ENCODE measurements at places on chromosomes 2 and 18.

- DNase-seq: no peak
Measured at GRCh38 chr2:220660277-220661145, 911.6 kb downstream of the EPHA4 start.

GRCh38 chr18:31199190-31199769 lies 36.6 kb upstream of the DSC1 start:
- DNase-seq: no peak

DNA sequence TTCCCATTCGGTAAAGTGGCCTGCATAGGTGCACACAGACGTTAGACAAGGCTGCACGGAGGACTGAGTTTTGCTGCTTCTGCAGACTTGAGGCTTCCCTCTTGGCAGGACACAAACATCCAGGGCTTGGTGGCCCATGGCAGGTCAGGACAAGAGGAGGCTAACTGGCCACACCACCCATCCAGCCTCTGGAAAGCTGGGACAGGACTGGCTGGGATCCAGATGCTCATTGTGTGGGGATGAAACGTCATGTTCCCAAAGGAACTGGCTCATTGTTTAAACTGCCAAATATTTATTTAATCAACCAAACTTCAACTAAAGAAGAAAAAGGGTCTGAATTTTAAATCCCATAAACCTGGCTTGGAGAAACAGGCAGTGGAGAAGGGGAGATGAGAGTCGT lies 239.1 kb upstream of the EPAS1 start:
- DNase-seq: no peak

GRCh38 chr2:170953941-170954340 lies 24.9 kb downstream of the GORASP2 start:
- DNase-seq: no peak

DNA sequence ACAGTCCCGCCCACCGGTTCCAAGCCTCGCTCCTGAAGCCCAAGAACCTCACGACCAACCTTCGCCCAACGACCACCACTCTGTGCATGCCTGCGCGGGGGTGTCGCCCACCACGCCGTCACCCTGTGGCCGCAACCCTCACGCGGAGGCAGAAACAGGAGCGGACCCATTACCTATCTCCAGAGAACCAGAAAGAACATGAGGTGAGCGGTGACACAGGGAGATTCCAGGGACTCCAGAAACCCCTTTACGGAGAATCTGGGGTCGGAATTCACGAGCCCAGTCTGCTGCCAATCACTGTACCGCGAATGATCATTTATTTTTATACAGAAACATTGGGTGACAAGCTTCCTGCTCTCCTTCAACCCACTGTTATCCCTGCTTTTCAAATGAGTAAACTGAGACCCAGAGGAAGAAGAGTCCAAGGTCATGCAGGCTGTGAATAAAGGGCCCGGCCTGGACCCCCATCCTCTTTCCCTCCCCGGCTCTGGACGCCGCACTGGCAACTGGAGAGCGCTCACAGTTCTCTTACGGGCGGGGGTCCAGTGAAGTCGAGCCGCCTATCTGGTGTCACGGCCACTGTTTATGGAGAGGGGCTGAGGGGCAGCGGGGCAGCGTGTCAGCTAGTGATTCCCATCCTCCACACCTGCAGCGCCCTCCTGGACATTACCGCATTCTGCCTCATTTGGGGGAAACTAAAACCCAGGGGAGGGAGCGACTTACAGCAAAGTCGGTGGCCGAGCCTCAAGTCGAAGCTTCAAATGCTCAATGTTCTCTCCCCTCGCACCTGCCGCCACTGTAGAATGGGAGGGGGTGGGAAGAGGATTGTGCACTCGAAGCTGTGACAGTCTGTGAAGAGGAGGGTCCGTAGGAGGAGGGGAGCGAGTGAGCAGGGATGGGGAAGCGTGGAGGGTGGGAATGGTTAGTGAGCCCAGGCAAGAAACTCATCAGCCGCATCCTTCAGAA lies 723 bp upstream of the SLC30A3 start:
- DNase-seq: peak; percentile 12

- DNase-seq: no peak
Measured at GRCh38 chr18:57026316-57026715, 120.6 kb upstream of the BOD1L2 start.

DNA sequence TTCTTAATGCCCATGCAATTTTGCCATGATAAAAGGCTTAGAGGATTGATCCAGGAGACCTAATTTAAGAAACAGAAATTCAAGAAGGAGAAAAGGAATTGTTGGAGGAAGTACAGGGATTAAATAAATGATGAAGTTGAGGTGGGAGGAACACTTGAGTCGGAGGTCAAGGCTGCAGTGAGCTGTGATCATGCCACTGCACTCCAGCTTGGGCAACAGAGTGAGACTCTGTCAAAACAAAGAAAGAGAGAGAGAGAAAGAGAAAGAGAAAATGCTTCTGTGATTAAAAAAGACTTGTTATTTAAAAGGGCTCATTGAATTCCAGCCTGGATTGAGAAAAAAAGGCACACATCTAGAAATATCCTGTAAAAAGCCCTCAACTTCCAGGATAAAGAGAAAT lies 123.2 kb downstream of the B3GNT2 start:
- DNase-seq: no peak

GRCh38 chr2:16665748-16666448 lies at the start of gene CYRIA:
Gene CYRIA, minus strand, starts transcription at chr2:16665834. Its CDS starts 77,715 bp downstream, at chr2:16588119.
- peak; percentile 58 for DNase-seq

- DNase-seq: no peak
Measured at GRCh38 chr2:35591886-35592285, 763.7 kb upstream of the CRIM1 start.

DNA sequence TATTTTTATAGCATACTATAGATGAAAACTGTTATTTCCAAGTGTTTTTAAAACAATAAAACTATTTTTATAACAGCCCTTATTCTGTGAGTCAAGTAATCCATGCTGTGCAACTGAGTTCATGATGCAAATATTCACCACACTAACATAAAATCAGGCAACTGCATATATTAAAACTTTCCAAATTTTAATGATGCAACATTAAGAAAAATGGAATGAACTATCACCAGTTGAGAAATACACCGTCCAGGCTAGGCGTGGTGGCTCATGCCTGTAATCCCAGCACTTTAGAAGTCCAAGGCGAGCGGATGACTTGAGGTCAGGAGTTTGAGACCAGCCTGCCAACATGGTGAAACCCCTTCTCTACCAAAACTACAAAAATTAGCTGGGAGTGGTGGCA lies 114.5 kb downstream of the CDH2 start:
- DNase-seq: no peak

- DNase-seq: no peak
Measured at GRCh38 chr2:241770185-241770935, 6.3 kb upstream of the GAL3ST2 start.

- no peak for DNase-seq
Measured at GRCh38 chr2:42964439-42965083, 172.2 kb upstream of the HAAO start.

- no peak for DNase-seq
Measured at GRCh38 chr2:117832905-117833613, 18.6 kb downstream of the DDX18 start.

DNA sequence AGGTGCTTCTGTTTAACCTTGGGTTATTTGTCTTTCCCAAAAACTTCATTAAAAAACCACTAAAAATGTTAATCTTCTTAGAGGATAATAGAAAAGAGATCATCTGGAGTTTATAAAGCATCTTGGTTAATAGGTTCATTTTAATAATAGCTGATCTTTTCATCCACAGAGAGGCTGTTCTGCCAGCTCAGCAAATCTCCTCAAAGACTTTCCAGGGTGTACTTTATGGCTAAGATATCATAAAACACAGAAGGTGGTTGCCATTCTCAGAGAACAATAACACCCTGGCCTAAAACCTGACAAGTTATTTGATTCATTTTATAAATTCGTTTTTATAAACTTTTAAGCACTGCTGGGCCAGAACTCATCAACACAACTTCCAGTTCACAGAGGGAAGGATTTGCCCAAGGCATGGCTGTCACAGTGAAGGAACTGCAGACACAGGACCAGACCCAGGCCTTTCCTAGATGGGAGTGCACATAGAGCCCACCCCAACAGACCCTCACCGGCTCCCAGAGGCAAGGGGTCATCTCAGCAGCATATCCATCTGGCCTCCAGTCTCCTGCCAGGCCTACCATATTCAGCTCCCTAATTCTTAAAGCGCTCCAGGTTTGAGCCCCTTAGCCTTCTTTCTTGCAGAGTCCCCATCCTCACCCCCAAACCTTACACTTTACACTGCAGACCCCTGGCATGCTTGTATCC lies 203.4 kb upstream of the RAB6C start:
- no peak for DNase-seq

GRCh38 chr18:23210526-23210925 lies 75.2 kb downstream of the CABLES1 start:
- no peak for DNase-seq

DNA sequence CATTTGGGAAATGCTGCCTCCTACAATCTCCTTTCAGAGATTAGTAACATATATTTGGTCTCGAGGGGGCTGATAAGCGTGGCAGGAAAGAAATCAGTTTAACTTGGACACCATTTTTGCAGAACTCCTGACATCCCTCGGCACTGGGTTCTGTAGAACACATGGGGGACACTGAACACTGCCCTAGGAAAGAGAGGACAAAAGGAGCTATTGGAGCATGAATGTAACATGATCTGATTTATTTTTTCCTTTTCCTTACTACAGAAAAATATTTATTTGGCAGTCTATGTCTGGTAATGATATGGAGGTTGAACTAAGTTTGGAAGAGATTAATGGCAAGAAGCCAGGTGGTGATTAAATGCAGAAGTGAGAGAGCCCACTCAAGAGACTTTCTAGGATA lies 153.8 kb downstream of the AFF3 start:
- DNase-seq: no peak

DNA sequence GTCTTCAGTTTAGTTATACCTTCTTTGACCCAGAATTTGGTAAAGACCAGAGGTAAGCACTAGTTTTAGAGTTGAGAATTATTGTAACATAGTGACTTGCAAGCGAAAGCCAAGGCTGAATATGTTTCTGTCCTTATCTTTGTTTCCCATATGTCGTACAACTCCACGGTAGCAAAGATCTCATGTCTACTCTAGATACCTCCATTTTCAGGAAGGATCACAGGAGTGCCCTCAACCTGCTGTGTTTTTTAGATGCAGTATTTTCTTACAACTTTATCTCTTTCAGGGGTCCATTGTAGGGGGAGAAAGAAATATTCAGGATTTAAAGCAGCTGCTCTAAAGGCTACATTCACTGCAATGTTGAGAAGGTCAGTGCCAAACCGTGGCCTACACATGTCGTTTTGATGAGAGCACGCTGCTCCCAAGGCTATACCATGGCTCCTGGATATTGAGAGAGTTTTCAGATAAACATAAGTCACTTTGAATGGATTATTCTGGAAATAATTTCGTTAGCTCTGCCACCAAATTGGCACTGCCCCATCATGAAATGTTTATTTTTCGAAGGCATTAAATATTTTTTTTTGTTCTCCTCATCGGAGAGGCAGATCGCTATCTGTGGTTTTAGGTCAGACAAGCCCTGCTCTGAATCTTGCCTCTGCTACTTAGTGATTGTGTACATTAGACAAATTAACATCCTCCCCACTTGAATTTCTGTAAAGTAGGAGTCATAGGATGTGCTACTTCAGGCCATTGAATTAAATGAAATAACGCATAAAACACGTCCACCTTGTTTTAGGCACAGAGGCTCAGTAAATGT lies 2.1 kb downstream of the RHBDD1 start:
- DNase-seq: peak; percentile 36

DNA sequence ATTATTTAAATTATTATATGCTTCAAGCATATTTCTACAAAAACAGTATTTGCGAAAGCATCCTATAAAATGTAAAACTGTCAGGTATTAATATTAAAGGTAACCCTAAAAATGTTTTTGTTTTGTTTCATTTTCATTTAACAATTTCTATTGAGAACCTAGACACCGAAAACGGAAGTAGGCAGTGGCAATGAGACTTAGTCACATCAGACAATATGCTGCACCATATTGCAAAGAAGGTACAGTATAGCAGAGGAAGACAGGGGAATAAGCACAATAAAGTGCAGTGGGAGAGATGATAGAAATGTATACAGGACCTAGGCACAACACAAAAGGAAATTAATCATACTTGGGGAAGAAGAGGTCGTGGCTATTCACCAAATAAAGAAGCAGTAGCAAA lies 12.2 kb downstream of the SCN1A start:
- DNase-seq: no peak

GRCh38 chr18:79374408-79375171 lies 21.1 kb upstream of the NFATC1 start:
- no peak for DNase-seq

GRCh38 chr2:133346654-133347053 lies 221.6 kb downstream of the NCKAP5 start:
- no peak for DNase-seq

DNA sequence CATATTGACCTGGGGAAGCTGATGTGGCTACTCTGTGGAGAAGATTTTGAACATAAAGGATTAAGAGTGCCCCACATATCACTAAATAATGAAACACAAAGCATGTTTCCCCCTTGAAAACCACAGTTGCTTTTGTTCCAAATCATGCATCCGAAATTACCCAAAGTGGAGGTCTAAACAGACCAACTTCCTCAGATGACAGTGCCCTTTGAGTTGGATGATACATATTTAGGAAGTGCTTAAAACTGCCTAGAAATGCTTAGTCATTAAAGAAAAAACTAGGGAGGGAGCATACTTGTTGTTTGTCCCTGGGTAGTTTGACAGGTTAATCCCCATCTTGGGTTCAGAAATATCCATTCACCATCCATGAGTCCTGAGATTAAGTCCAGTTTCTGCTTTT lies 1070.3 kb downstream of the SUCLG1 start:
- DNase-seq: no peak

DNA sequence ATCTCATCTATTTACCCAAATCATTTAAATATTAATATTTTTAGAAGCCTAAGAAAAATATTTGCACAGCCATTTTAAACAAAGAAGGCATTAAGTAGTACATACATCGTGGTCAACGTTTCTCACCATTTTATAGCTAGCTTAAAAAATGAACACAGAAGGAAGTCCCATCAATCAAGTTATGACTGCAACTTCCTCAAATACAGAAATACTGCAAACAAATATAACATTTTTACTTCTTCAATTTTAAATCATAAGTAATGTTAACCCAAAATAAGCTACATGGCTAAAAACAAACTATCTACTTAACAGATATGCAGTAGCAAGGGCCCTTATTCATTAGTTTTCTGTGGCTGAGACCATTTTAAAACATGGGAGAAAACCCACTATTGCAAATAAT lies 30.6 kb downstream of the ITSN2 start:
- no peak for DNase-seq

GRCh38 chr18:58144671-58145285 lies 100.8 kb downstream of the NEDD4L start:
- DNase-seq: no peak

- DNase-seq: no peak
Measured at GRCh38 chr2:10647441-10647840, 42.3 kb downstream of the NOL10 start.

- DNase-seq: no peak
Measured at GRCh38 chr2:227623226-227623625, 5.9 kb downstream of the SCYGR4 start.

DNA sequence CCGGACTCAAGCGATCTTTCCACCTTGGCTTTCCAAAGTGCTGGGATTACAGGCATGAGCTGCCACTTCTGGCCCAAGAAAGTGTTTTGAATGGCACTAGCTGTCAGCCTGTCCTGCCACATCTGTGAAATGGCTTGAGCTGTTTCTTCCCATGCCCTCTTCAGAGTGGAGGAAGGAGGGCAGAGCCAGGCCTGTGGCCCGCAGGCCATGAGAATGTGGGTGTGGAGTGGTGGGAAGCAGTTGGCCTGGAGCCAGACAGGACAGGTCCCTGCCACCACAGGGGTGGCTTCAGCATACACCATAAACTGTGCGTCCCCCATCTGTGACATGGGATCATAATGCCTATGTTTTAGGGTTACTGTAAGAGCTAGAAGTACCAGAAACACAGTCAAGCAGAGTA lies 6.5 kb downstream of the SLC66A3 start:
- DNase-seq: no peak
